Esophagus squamous epithelium (tissue), 5 donors: ENCODE measurements at places on chromosomes 12 and 14. TPM values are rescaled to one million over a fixed set of nuclear protein-coding genes. Genes with fewer than 3 reads are reported as not detected.
A peak's percentile ranks its signal among the peaks of the same experiment; 100 is the strongest.

GRCh38 chr14:73457924-73458182 lies 493 bp downstream of the NUMB start:
- peak overlapping the region; percentile 97 for H3K4me3 ChIP-seq
- DNase-seq, result no peak
- H3K27ac ChIP-seq, result peak overlapping the region; percentile 97
- no peaks in the 10 kb centered on the region for H3K27me3 ChIP-seq
- no peaks in the 10 kb centered on the region for H3K36me3 ChIP-seq
- H3K4me1 ChIP-seq, result peaks cover 25% of the 10 kb centered on the region

- H3K27ac ChIP-seq, result no peak overlapping the region
- DNase-seq, result no peak
- H3K36me3 ChIP-seq, result no peaks in the 10 kb centered on the region
- no peaks in the 10 kb centered on the region for H3K27me3 ChIP-seq
- H3K4me1 ChIP-seq, result peaks cover 5% of the 10 kb centered on the region
Measured at GRCh38 chr14:68182492-68182891, 362.9 kb downstream of the RAD51B start.

Gene HNF1A
- total RNA-seq, result not detected

Gene RNASE7
- total RNA-seq, result 1.1 TPM

- peak overlapping the region; percentile 95 for H3K4me3 ChIP-seq
- H3K27ac ChIP-seq, result peak overlapping the region; percentile 95
- H3K27me3 ChIP-seq, result peaks cover 25% of the 10 kb centered on the region
- peaks cover 23% of the 10 kb centered on the region for H3K4me1 ChIP-seq
Measured at GRCh38 chr12:54415221-54415929, 3.7 kb downstream of the ITGA5 start.

GRCh38 chr12:95830335-95831089 lies 28.2 kb upstream of the SNRPF start:
- H3K36me3 ChIP-seq, result no peaks in the 10 kb centered on the region
- no peak overlapping the region for H3K4me3 ChIP-seq
- H3K27me3 ChIP-seq, result peaks cover 30% of the 10 kb centered on the region
- no peak overlapping the region for H3K27ac ChIP-seq
- DNase-seq, result no peak

- no peak for DNase-seq
- H3K27ac ChIP-seq, result peak overlapping the region; percentile 85
- peaks cover 2% of the 10 kb centered on the region for H3K36me3 ChIP-seq
- H3K27me3 ChIP-seq, result no peaks in the 10 kb centered on the region
- H3K4me1 ChIP-seq, result peaks cover 62% of the 10 kb centered on the region
Measured at GRCh38 chr12:122981036-122981471, 573 bp downstream of the ARL6IP4 start.

DNA sequence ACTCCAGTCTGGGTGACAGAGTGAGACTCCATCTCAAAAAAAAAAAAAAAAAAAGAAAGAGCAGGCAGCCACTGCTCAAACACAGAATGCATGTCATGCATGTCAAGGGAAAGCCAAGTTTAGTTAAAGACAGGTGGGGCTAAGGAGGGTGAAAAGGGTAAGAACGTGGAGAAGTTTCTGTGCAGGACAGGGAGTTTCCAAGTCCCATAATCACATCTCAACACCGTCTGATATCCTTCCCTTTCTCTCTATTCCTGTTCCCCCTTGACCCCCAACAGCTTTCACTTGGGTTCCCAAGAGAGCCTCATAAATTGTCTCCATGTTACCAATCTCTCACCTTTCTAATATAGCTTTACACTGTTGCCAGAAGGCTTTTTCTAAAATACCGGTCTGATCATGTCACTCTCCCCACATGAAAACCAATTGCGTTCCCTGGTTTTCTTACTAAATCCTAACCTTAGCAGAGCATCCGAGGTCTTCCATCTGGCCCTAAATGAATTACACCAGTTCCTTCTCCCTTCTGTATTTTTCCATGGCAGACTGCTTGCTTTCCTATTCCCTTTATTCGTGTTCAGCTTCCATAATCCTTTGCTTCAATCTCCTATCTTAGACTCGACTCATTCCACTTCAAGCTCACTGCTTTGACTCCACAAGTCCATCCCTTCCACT lies 37.0 kb downstream of the LIMA1 start:
- peaks cover 15% of the 10 kb centered on the region for H3K4me1 ChIP-seq
- no peaks in the 10 kb centered on the region for H3K27me3 ChIP-seq
- H3K27ac ChIP-seq, result peak overlapping the region; percentile 84
- DNase-seq, result no peak
- H3K36me3 ChIP-seq, result peaks cover 9% of the 10 kb centered on the region

DNA sequence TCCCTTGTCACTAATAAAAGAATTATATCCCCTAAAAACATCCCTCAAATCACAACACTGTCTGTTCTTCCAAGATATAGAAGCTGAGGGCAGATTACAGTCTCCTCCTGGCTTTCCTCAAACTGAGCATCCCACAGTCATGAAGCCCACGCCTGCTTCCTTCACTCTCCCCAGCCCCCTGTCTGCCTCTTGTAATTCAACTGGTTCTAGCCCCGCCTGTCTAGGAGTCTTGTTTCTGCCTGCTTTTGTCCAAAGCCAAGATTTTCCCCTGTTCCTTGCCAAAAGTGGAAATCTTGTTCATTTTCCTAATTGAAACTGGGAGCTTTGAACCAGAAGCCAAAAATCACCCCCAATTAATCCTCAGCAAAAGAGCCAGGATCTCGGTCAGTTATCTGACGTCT lies 35.9 kb upstream of the PWP1 start:
- no peak overlapping the region for H3K27ac ChIP-seq
- DNase-seq, result no peak
- H3K4me1 ChIP-seq, result no peaks in the 10 kb centered on the region
- no peaks in the 10 kb centered on the region for H3K27me3 ChIP-seq
- H3K4me3 ChIP-seq, result no peak overlapping the region
- H3K36me3 ChIP-seq, result peaks cover 71% of the 10 kb centered on the region

GRCh38 chr14:25034803-25035681 lies 14.9 kb downstream of the STXBP6 start:
- H3K4me1 ChIP-seq, result no peaks in the 10 kb centered on the region
- H3K27me3 ChIP-seq, result no peaks in the 10 kb centered on the region
- no peak overlapping the region for H3K4me3 ChIP-seq
- H3K36me3 ChIP-seq, result no peaks in the 10 kb centered on the region

Gene CD4
- 11.8 TPM for total RNA-seq

Gene ATL1
- total RNA-seq, result 7.3 TPM

DNA sequence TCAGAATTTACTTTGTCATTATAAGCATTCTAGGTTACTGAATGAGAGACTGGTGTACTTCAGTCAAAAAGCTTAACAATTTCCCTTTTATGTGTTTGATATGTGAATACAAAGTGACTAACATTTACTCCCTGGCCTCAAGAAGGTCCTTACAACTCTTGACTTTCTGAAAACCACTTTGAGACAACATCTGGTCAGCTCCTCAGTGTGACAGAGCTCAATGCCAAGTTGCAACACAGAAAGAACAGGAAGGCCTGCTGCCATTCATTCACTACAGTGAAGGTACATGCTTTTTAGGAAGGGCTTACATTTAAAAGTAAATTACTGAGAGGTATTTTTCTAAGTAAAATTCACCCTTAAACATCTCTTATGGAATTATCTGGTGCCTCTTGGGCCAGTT lies 2.3 kb upstream of the NAA30 start:
- no peaks in the 10 kb centered on the region for H3K4me1 ChIP-seq
- H3K36me3 ChIP-seq, result no peaks in the 10 kb centered on the region
- H3K27me3 ChIP-seq, result no peaks in the 10 kb centered on the region
- no peak overlapping the region for H3K4me3 ChIP-seq

DNA sequence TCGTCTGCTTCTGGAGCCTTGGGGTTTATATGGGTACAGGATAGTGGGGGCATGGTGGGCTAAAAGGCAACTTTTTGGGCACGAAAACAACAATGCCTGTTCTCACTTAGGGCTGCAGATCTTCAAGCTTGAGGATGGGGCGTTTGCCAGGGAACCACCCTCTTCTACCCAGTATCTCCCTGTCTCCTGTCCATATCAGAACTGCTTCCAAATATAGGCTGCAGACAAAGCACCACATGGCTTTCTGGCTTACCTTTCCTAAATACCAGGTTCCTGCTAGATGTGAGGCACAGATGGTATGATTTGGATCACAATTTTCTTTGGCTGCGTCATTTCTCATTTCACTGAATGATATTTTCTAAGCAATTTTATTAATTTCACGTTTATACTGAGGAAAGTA lies 70.4 kb downstream of the CMAS start:
- no peak overlapping the region for H3K4me3 ChIP-seq
- no peaks in the 10 kb centered on the region for H3K36me3 ChIP-seq
- H3K27ac ChIP-seq, result no peak overlapping the region
- no peaks in the 10 kb centered on the region for H3K4me1 ChIP-seq
- DNase-seq, result no peak

GRCh38 chr12:109461049-109461845 lies 15.9 kb downstream of the KCTD10 start:
- no peak overlapping the region for H3K4me3 ChIP-seq
- no peak for DNase-seq
- H3K27me3 ChIP-seq, result no peaks in the 10 kb centered on the region
- H3K36me3 ChIP-seq, result peaks cover 58% of the 10 kb centered on the region

Gene RGS6
- not detected for total RNA-seq

Gene TMEM63C
- 18.6 TPM for total RNA-seq

- no peak for DNase-seq
- H3K36me3 ChIP-seq, result no peaks in the 10 kb centered on the region
- H3K4me3 ChIP-seq, result no peak overlapping the region
- no peaks in the 10 kb centered on the region for H3K27me3 ChIP-seq
- no peaks in the 10 kb centered on the region for H3K4me1 ChIP-seq
- no peak overlapping the region for H3K27ac ChIP-seq
Measured at GRCh38 chr12:24268663-24269186, 319.3 kb upstream of the SOX5 start.

Gene PLCZ1
- not detected for total RNA-seq

Gene SLC4A8
- 0.12 TPM for total RNA-seq

DNA sequence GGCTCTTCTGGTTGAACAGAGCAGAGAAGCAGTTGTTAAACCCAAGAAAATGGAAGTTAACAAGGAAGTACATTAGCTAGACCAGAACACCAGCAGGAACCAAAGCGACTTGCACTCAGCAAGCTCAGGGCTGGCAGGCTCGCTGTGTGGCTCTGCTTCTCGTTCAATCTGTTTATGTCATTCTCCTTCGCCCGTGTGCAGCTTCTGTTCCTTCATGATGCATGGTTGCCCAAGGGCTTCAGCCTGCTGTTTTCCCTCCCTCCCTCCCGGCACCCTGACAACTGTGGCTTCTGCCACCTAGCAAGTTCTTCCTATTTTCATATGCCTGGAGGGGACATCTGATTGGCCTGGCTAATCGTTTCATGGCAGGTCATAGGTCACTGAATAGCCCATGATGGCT lies 25.3 kb downstream of the PIGH start:
- no peak for DNase-seq
- no peaks in the 10 kb centered on the region for H3K4me1 ChIP-seq
- H3K36me3 ChIP-seq, result no peaks in the 10 kb centered on the region

DNA sequence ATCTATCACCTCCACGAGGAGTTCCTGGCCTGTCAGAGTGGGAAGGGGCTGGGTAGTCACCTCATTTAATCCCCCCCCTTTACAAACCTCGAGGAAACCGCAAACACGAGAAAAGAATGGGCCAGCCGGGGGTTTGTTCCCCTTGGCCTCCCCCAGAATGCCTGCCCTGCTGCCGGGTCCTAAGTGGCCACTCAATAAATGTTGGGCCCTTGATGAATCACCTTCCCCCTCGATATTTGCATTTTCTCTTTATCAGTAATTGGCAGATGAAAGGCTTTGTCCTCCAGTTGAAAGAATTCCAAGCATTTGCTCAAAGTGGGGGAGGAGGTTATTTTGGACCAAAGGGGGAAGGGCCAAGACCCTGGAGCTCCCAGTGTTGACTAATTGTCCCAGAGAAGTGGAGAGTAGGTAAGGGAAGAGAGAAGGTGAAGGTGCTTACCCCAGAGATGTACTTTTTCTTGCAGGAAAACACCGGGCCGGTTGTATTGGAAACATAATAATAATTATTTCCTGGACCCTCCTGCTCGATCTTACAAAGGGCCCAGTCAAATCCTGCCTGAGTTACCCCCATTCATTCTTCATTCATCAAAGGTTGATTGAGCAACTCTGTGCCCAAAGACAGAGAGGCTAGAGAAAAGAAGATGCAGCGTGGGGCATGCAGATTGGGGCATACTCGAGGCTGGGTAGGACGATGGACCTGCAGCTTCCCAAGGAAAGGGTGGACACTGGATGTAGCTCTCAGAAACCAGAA lies 1.9 kb upstream of the KDM2B start:
- peak overlapping the region; percentile 92 for H3K27ac ChIP-seq
- DNase-seq, result no peak
- H3K36me3 ChIP-seq, result no peaks in the 10 kb centered on the region
- no peaks in the 10 kb centered on the region for H3K27me3 ChIP-seq
- H3K4me1 ChIP-seq, result peaks cover 29% of the 10 kb centered on the region
- H3K4me3 ChIP-seq, result no peak overlapping the region

Gene SLC6A13
- total RNA-seq, result not detected

DNA sequence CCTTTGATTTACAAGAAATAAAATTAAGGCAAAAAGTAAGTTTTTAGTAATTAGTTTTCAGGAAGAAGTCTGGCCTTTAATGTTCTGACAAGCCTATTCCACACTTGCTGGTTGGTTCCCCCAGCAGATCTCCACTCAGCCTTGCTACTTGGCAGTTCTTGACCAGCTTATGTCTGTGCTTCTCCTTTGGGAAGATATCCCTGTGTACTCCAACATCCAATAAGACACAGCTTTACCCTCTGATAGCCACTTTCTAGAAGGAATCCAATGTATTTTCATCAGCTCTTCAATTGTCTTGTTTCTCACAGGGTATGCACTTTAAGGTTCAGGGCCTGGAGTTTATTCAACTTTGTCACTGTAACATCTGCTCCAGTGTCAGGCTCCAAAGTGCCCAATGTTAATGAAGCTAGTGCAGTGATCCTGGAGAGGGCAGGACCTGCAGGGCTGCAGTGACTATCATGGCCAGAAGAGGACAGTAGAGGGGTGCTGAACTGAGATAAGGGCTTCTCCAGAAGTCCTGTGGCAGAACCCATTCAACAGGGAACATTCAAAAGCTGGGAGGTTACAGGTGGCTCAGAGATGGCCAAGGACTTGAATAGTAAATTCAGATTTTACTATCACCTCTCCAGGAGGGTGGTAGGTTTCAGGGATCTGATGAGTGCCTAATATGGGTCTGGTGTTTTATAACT lies 22.9 kb downstream of the JKAMP start:
- no peak overlapping the region for H3K4me3 ChIP-seq
- no peak for DNase-seq
- H3K27me3 ChIP-seq, result no peaks in the 10 kb centered on the region
- H3K27ac ChIP-seq, result no peak overlapping the region
- no peaks in the 10 kb centered on the region for H3K36me3 ChIP-seq
- no peaks in the 10 kb centered on the region for H3K4me1 ChIP-seq

DNA sequence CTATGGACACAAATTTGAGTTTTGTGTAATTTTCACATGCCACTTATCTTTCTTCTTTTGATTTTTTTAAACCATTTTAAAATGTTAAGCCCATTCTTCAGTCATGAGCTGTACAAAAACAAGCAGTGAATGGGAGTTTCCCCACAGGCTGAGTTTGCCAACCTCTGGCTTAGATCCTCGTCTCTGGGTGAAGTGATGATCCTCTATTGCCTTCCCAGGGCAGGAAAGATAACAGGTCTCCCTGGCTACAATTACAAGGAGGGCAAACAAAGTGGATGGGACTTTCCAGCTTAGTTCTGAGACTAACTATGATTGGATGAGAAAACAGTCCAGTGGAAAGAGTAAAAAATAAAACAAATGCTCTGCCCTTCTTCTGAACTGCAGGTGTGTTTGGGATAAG lies 203.7 kb downstream of the SPTSSA start:
- no peak overlapping the region for H3K4me3 ChIP-seq
- H3K4me1 ChIP-seq, result peaks cover 9% of the 10 kb centered on the region
- no peak overlapping the region for H3K27ac ChIP-seq
- no peak for DNase-seq

Gene RIC8B
- total RNA-seq, result 7.3 TPM
